ENCODE measurements at places on chromosomes 12 and 14.

DNA sequence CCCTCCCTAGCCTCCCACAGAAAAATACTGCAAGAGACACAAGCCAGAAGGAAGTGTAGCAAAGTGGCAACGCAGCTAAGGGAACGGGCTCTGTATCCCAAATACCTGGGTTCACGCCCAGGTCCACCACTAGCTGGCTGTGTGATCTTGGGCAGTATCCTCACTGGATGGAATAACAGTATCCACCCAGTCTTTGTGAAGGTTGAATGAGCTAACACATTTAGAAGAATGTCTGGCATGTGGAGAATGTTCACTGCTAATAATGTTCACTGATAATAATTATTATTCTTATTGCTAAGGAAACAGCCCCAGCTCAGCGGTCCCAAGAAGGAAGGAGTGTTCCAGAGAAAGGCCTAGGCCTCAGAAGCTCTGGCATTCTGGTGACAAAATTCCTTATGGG lies 70.9 kb downstream of the VWF start:
- no peaks in the 10 kb centered on the region for H3K4me1 ChIP-seq
- no peak for DNase-seq
- H3K27me3 ChIP-seq = peaks cover 10% of the 10 kb centered on the region
- no peaks in the 10 kb centered on the region for H3K36me3 ChIP-seq
- H3K27ac ChIP-seq = no peak overlapping the region

GRCh38 chr14:34356264-34356654 lies 105.8 kb downstream of the SPTSSA start:
- H3K4me1 ChIP-seq = peaks cover 2% of the 10 kb centered on the region
- no peak overlapping the region for H3K27ac ChIP-seq
- DNase-seq = no peak
- H3K36me3 ChIP-seq = no peaks in the 10 kb centered on the region
- no peaks in the 10 kb centered on the region for H3K27me3 ChIP-seq

- no peaks in the 10 kb centered on the region for H3K27me3 ChIP-seq
- H3K27ac ChIP-seq = no peak overlapping the region
- no peaks in the 10 kb centered on the region for H3K36me3 ChIP-seq
- DNase-seq = no peak
Observed at GRCh38 chr12:83198291-83199015, 511.7 kb downstream of the TMTC2 start.

DNA sequence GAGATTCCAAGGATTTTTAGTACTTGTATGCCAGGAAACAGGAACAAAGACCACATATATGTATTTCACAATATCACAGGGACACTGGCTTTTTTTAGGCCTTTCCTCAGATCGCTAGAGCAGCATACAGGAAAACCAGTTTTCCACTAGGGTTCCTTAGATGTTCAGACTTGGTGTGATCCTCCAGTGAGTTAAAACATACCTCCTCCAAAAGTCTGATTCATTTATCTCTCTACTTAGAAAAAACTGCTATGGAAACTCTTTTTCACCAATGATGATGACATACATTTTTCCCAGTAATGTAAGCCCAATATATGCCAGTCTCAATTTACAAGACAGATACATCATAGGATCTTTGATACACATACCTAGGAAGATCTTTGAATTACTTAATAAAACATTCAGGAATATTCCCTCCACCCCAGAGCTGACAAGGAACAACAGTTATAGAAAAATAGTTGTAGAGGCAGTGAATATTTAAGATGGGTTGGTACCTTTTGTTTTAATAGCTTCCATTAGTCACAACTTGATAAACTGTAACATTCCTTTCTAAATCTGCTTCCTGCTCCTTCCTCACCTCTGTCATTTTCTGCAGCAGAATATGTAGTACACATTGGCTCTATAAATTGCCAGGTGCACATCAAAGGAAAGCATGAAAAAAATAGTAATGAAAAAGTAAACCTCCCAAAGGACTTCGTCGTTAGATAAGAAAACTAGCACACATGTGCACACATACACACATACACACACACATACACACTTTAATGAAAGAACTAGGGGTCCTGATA lies 27.5 kb downstream of the BCAT1 start:
- peaks cover 7% of the 10 kb centered on the region for H3K27me3 ChIP-seq
- DNase-seq = no peak
- peaks cover 9% of the 10 kb centered on the region for H3K36me3 ChIP-seq
- peak overlapping the region; percentile 49 for H3K4me3 ChIP-seq
- peaks cover 36% of the 10 kb centered on the region for H3K4me1 ChIP-seq

GRCh38 chr12:123056709-123057108 lies 76.2 kb downstream of the ARL6IP4 start:
- H3K36me3 ChIP-seq = no peaks in the 10 kb centered on the region
- H3K4me3 ChIP-seq = no peak overlapping the region
- H3K27me3 ChIP-seq = no peaks in the 10 kb centered on the region
- H3K27ac ChIP-seq = no peak overlapping the region

All from activated CD4-positive, alpha-beta T cell treated with anti-CD3 and anti-CD28 coated beads, Interleukin-2, amount 10 ng/mL, durations not matched to agents 24 days and 14 days (primary cell).